Effector memory CD8-positive, alpha-beta T cell (primary cell): ENCODE measurements at places on chromosomes 12 and 14.

DNA sequence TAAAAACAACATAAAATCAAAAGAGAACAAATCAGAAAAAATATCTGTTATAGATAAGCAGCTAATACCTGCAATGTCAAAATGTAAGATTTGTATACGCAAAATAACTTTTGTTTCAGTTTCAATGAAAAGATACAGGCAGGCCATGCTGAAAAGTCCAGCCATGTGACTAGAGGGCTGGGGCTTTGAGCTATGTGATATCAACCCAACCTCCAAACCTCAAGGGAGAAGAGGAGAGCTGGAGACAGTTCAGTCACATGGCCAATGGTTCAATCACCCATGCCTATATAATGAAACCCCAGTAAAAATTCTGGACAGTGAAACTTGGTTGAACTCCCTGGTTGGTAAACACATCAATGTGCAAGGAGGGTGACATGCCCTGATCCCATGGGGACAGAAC lies 5.3 kb downstream of the COX16 start:
- no peak for DNase-seq

GRCh38 chr14:34843011-34843554 lies 32.1 kb downstream of the BAZ1A start:
- DNase-seq, result no peak

DNA sequence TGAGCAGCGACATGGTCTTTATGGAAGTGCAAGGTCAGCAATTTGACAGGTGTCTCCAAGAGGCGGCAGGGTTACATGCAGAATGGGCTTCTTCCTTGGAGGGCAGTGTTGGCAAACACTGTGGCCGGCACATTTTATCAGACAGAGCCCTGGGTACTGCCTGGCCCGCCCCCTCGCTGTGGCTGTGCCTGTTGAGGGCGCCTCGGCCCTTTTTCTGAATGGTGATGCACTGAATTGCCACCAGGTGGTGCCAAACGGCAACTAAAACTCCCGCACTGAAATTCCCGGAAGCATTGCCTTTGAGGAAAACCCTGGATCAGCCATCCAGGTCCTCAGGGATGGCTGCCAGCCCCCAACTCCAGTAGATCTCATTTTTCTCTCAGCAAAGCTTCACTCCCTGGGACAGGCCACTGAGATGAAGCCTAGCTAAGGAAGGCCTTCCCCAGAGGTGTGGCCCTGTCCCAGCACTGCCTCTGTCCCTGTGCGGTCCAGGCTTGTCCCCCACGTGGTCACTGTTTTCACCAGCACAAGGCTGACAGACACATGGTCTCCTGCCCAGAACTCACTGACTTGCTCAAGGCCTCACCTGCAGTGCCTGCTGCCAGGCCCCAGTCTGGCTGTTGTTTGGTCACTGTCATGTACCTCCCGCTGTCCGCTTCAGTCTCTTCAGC lies 73.6 kb downstream of the TESC start:
- peak; percentile 52 for DNase-seq

GRCh38 chr12:120399531-120399930 lies 30.6 kb upstream of the MSI1 start:
- DNase-seq, result no peak

DNA sequence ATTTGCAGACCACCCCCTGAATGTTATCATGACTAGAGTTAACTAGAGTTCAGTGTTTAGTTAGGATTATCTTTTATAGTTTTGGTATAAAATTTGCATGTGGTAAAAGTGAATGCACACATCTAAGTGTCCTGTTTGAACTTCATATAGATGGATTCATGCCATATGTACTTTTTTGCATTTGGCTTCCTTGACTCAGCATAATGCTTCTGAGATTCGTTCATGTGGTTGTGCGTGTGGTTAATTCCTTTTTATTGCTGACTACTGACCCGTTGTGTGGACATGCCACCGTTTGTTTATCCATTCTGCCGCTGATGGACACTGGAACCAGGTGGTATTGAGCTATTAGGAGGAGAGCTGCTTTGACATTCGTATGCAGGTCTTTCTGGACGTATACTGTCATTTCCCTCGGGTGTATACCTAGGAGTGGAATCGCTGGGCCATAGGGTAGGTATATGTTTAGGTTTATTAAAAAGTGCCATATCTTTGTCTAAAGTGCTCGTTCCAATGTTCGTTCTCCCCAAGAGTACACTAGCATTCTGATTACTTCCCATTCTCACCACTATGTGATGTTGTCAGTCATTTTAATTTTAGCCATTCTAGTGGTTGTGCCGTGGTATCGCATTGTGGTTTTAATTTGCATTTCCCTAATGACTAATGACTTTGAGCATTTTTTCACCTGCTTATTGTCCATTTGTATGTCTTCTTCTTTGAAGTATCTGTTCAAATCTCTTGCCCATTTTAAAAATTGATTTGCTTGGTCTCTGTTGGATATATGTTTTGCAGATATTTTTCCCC lies 37.7 kb downstream of the RIN3 start:
- peak; percentile 30 for DNase-seq

GRCh38 chr12:66647034-66647691 lies 31.7 kb downstream of the GRIP1 start:
- DNase-seq, result no peak

GRCh38 chr12:58302487-58303011 lies 361.2 kb downstream of the ATP23 start:
- no peak for DNase-seq

- no peak for DNase-seq
Measured at GRCh38 chr12:90335566-90335965, 619.4 kb downstream of the CCER1 start.
